ENCODE measurements at places on chromosomes 3 and 15.
A peak's percentile ranks its signal among the peaks of the same experiment; 100 is the strongest.

DNA sequence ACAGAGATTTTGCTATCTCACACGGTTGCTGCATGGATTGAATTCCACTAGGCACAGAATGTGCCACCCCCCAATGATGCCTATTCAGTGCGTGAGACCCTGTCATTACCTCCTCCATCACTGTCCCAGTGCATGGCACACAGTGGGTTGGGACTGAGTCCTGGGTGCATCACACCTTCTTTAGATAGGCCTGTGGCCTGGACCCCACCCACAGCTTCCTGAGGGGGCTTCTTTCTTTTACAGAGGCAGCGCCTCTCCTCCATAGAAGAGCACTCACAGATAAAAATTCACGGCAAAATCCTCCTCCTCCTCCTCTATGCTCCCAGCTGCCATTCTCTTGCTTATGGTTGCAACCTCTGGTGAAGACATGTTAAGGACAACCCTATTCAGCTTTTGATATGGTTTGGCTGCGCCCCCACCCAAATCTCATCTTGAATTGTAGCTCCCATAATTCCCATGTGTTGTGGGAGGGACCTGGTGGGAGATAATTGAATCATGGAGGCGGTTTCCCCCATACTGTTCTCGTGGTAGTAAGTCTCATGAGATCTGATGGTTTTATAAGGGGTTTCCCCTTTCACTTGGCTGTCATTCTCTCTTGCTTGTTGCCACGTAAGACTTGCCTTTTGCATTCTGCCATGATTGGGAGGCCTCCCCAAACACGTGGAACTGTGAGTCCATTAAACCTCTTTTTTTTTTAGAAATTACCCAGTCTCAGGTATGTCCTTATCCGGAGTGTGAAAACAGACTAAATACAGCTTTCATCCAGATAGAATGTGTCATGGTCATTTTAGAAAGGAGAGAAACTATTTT, 147.6 kb downstream of the KLF13 start:
- no peak for DNase-seq

- no peak for DNase-seq
Observed at GRCh38 chr3:46130631-46131310, 77.3 kb downstream of the CCR1 start.

GRCh38 chr15:49315391-49315823, 107.6 kb upstream of the FGF7 start:
- DNase-seq, result no peak

DNA sequence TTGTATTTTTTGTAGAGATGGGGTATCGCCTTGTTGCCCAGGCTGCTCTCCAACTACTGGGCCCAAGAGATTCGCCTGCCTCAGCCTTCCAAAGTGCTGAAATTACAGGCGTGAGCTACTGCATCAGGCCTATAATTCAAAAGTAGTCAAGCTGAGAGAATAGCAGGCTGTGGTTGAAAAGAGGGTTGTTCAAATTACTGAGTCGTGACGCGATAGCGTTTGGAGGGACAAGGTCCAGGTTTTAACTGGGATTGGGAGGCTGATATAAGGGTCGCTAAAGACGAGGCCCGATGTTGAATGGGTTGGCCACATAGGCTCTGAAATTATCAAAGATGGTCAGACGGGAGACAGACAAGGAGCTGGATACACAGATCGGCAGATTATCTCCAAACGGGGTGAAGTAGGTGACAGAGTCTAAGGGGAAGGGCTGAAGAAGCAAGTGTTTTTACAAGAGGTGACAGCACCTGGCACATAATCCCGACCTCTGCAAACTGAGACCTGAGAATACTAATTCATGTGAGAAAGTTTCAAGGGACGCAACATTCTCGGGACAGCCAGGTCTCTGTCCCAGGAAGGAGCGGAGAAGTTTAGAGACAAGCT, 759 bp upstream of the ARID3B start:
- DNase-seq, result peak; percentile 50

GRCh38 chr3:170007031-170007663, 30.6 kb upstream of the GPR160 start:
- no peak for DNase-seq

- DNase-seq, result no peak
Observed at GRCh38 chr3:62669161-62669560, 206.1 kb downstream of the CADPS start.

DNA sequence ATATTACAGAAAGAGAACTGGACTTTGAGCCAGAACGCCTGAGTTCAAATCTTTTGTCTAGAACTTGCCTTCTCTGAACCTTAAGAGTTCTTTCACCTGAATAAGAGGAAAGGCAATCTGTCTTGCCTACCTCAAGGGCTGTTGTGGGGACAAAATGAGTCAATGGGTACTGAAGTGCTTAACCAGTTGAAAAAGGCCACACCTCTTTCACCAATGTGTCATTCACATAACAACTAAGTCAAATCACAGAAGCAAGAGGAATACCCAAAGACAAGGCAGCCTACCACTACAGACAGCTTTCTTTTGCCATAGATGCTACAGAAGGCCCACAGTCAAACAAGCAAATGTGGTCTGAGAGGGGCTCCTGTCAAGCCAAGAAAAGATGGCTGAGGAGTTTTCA, 39.7 kb downstream of the NBEAL2 start:
- DNase-seq, result no peak

- DNase-seq, result no peak
Observed at GRCh38 chr3:43525941-43526607, 95.7 kb downstream of the ANO10 start.

- no peak for DNase-seq
Observed at GRCh38 chr3:59483191-59483590, 433.4 kb upstream of the CFAP20DC start.

GRCh38 chr3:52090131-52090932, 34.0 kb upstream of the DUSP7 start:
- DNase-seq, result no peak

DNA sequence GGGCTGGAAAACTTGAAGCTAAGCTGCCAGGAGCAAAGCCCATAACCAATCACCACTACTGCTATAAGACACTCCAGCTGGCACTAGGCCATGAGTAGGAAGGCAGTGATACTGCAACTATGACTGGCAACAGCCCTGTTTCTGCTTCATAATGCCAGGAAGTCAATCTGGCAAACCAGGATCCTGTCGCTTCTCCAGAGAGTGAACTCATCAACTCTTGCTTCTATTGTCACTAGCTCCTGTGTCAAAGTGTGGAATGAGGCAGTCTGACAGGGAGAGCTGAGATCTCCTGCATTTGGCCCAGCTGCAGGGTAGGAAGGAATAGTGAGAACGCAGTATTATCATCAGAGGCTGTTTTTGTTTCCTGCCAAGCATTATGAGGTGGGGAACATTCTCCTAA, 105.3 kb downstream of the CTNNB1 start:
- DNase-seq, result no peak

GRCh38 chr3:66186545-66186944, 34.3 kb upstream of the SLC25A26 start:
- no peak for DNase-seq

DNA sequence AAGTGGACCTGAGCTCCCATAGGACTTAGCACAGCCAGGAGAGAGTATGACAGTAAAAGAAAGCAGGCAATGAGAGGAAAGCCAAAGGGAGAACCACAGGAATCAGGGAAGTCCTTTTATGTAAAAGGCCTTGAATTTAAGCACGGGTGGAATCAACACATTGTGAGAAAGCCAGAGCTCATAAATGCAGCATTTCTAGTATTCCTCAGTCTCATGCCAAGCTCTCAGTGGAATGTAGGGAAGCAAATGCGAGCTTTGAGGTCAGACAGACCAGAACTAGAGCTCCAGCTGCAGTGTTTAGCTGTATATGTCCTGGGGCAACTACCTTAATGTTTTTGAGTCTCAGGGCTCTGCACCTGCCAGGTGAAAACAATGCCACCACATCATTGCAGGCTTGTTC, 132.1 kb upstream of the TRIM42 start:
- no peak for DNase-seq

DNA sequence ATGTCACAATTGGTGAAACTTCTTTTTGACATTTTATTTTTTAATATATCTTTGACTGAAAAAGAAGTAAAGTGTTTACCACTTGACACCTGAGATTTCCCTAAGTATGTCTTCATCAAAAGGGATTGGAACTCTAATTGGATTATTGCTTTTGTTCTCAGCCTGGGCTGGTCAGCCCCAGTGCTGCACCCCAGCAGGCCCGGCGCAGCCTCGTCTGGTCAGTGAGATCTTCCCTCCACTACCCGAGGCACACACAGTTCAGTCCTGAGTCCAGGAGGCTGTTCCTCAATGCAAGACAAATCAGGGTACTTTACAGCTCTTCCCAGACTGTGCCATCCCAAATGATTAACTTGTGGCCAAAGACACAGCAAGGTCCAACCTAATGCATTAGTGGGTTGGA, 146.9 kb upstream of the SEMA6D start:
- DNase-seq, result no peak

DNA sequence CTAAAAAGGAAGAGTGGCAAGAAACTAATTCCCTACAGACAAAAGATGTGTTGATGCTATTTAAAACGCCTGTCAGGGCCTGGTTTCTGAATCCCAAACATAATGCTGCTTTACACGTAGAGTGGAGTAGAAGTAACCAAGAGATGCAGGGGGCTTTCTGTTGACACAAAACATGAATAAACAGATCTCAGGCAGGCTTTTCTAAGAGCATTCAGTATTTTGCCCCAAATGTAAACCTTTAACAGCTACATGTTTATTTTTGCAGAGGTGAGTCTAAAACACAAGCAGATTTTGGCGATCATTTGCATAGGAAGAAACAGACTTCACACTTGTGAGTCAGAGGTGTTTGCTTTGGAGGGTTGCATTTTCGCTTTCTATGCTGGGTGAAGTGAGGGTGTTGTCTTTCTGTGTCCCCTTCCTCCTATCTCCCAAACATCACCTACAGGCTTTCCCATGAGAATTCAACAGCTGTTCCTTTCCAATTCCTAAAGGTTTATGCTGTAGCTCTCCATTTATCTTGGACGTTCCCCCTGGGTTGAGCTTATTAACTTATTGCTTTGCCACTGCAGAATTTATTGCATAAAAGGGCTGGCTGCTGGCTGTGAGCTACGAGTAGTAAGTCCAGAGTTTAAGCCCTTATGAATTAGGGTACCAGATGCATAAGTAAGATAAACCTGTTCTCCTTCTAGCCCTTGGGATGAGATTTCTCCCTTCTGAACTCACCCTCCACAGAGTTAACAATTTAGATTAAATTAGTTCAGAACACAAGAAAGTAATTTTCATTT, 156.7 kb downstream of the DIPK2A start:
- no peak for DNase-seq

- DNase-seq, result no peak
Observed at GRCh38 chr15:68463996-68464395, 32.0 kb upstream of the ITGA11 start.

GRCh38 chr15:78024519-78024870, 53.0 kb downstream of the TBC1D2B start:
- DNase-seq, result no peak

GRCh38 chr3:160401291-160402095, 2.0 kb downstream of the SMC4 start:
- DNase-seq, result peak; percentile 75

DNA sequence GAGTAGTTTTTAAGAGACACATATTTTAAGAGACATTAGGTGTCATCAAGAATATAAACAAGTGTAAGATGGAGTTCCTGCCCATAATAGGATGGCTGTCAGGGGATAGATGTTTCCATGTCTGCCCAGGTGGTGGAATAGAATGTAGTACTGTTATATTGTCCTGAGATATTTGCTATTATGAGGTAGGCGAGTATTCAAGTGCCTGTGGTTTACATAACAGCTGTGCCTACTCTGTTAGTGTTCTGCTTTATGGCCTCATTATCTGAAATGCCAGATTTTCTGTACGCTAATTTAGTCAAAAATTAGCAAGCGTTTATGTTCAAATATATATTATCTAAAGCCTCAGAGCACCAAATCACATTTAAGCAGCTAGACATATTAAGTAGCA, 360.2 kb upstream of the ROPN1 start:
- DNase-seq, result peak; percentile 40

GRCh38 chr3:113295463-113295862, 84.1 kb downstream of the BOC start:
- DNase-seq, result no peak

GRCh38 chr15:33864360-33865075, 103.8 kb upstream of the CHRM5 start:
- no peak for DNase-seq

GRCh38 chr3:133210656-133211055, 172.5 kb downstream of the TMEM108 start:
- DNase-seq, result no peak

GRCh38 chr3:45553469-45553974, 41.0 kb upstream of the LIMD1 start:
- DNase-seq, result peak; percentile 33

DNA sequence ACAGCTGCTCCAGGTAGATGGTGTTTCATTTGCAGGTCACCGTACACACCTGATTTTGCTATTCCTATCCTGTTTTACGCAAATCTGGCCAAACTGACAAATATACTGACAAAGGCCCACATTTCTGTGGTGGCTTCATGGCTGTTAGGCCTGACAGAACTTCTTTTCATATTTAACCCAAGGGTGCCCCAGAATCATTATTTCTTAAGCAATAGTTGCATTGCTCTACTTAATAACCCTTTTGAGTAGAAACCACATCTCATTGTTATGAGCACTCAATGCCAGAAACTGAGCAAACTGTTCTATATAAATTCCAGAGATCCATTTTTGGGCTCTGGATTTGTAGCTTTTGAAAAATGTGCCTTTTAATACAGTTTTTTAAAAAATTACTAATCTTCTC, 19.4 kb downstream of the ASTE1 start:
- DNase-seq, result no peak

Measured in NCI-H1417 (cell line).